ENCODE measurements at places on chromosomes 2 and 18.

DNA sequence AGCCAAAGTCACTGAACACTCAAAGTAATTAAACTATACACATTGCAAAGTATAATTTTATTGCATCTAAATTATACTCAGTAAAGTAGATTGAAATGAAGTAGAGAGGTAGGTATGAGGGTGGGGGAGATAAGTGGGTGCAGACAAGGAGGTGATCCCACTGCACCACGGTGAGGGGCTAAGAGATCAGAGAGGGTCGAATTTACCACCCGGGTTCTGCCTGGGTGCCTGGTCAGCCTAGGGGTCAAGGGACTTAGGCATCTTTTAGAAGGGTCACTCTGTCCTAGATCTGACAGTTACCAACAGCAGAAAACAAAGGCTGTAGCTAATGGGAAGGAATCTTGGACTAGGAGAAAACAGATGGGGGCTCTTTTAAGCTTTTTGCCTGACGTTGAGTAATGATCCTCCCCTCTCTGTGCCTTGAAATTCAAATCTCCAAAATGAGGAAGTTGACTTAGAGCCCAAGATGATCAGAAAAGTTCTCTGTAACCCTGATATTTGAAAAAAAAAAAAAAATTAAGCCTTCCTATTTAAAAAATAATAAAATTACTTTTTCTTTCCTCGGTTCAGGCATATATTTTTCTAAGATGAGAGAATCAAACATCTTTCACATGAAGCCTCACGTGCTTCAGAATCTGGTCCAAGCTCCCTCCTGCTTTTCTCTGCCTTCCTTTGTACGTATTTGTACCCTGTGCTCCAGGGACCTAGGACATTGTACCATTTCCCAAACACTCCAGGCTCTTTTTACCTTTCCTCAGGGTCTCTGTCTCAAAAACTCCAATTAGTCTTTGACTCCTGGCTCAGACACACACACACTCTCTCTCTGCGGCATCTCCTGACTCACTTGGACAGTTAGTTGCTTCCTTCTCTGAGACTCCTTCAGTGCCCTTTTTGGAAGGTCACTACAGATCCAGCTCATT, 353.9 kb downstream of the CYRIA start:
- DNase-seq, result no peak

- no peak for DNase-seq
These were observed 151.6 kb upstream of the TWIST2 start for GRCh38 chr2:238696331-238696730.

DNA sequence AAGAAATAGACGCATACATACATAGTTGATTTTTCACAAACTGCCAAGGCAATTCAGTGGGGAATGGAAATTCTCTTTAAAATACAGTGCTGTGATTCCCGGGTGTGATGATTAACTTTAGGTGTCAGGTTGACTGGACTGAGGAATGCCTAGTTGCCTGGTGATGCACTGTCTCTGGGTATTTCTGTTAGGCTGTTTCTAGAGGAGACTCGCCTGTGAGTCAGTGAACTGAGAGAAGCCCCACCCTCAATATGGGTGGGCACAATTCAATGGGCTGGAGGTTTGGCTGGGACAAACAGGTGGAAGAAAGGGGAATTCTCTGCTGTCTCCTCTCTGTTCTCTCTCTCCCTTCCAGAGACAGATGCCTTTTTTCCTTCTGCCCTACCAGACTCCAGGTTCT, 187.6 kb downstream of the ARHGAP28 start:
- no peak for DNase-seq

DNA sequence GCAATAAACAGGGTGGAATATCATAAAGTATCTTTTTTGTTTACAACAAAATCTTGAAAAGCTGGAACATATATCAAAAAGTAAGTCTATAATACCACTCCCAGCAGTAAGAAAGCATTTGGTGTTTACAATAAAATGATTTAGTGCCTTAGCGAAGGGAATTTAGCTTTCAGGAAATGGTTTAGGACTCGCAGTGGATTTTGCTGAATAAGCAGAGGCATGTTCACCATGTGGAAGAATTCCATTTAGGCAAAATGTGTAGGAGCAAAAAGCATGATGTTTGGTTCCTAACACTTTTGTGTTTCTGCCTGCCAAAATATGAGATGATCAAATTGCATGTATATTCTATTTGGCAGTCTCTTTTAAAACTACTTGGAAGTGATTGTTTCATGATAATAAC, 163.6 kb downstream of the AGPS start:
- no peak for DNase-seq

- no peak for DNase-seq
These were observed 24.3 kb upstream of the STAT1 start for GRCh38 chr2:191038241-191038725.

- DNase-seq, result no peak
These were observed 37.4 kb upstream of the KLHL29 start for GRCh38 chr2:23347471-23348092.

DNA sequence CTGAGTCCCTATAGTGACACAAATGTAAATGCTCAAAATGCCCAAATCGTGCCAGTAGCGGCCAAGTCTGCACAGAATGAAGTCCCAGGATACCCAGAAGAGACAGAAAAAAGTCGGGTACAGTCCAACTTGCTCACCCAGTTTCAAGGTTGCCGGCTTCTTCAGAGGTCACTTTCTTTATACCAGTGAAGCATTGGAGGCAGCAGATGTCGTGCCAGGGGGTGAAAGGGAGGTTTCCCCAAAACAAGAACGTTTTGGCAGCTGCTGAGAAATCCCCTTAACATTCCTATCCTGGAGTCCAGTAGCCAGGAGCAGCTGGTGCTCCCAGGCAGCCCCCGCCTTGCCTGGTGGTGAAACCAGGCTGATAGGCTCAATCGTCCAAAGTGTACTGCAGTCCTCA, 58.1 kb upstream of the MCFD2 start:
- DNase-seq, result no peak
